ENCODE measurements at places on chromosomes 6 and 20.

DNA sequence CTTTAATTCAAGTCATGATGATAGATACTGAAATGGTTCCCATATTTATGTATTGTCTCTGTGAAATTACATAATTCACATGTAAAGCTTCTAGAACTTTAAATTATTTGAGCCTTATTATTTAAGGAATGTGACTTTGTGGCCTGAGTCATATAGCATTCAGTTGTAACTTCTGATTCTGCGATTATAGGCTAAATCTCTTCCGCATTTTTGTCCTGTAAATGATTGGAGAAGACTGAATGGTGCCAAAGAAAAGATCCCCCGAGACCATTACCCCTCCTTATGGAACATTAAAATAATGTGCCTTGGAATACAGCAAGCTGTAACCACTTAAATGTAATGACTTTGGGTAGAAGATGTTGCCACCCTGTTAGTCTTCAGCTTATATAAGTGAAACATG lies 63.3 kb upstream of the MAP7 start:
- no peak for DNase-seq

DNA sequence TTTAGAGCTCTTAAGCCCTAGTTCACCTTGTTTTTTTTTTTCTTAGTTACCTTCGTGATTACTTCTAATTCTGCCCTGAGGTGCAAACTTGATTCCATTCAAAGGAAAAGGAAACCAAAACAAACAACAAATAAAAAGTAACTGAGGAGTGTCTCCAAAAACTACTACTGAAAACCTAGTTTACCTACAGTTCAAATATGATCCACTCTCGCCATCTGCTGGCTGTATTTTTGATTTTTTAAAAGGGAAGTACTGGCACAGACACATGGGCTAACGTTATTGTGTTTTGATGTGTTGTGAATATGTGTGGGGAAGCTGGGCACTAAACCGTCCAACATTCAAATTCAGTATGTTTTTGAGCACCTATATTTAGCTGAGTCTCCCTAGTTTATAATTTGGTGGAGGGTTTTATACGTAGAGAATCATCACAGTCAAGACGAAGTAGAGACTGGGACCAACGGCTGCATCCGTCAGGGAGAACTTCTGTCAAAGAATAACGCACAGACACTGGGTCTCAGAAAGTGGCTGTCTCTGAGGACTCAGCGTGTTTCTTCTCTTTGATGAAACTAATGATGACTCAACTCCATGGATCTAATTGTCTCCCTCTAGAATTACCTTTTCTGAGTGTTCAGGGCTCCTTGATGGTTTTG lies 373.5 kb upstream of the BTBD3 start:
- DNase-seq, result peak; percentile 85

DNA sequence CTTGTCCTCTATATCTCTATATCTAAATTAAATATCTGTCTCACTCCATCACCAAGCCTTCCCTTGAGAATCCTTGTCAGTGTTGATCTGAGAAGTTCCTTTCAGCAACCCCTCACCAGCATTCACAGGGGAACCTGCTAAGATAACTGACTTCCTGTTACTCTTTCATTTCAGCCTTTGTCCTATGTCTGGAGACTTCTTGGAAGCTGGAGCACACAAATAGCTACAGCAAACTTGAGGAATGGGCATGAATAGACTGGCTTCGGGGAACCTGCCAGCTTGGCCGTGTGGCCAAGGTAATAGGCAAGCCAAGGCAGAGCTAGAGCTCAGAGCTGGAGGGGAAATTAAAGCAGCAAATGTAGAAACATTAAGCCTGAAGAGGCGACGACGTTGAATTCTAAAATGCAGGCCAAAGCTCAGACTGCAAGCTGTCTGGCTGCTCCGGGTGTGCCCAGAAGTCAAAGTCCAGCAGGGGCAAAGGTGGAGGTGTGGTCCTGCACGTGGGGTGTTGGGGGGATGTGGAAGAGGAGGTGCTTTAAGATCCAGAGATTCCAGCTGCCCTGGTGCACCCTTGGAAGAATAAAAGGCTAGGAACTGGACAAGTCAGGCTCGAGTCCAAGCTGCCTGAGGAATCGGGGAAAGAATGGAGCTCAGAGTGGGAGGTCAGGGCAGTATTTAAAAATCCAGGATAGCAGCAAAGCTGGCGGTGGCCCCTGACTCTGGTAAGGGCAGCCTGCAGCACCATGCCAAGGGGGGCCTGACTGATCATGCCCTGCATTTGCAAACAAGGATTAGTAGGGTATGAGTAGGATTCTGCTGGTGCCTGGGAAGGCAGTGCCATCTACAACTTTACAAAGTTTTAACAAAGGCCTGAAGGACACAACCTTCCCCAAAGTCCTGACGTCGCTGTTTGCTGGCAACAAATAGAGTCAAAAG lies 185.0 kb upstream of the SGK1 start:
- DNase-seq, result no peak

DNA sequence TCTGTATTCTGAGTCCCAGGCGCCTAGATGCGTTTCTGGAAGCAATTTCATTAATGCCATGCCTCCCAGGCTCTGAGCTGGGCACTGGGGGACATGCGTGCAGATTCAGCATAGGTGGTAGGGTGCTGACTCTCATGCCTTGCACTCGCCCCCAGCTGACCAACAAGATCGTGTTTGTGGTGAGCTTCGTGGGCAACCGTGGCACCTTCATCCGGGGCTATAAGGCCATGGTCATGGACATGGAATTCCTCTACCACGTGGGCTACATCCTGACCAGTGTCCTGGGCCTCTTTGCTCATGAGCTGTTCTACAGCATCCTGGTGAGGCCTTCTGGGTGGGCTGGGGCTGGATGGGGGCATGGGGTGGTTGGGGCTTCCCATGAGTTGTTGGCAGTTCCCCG lies 21.6 kb downstream of the UQCC2 start:
- no peak for DNase-seq

DNA sequence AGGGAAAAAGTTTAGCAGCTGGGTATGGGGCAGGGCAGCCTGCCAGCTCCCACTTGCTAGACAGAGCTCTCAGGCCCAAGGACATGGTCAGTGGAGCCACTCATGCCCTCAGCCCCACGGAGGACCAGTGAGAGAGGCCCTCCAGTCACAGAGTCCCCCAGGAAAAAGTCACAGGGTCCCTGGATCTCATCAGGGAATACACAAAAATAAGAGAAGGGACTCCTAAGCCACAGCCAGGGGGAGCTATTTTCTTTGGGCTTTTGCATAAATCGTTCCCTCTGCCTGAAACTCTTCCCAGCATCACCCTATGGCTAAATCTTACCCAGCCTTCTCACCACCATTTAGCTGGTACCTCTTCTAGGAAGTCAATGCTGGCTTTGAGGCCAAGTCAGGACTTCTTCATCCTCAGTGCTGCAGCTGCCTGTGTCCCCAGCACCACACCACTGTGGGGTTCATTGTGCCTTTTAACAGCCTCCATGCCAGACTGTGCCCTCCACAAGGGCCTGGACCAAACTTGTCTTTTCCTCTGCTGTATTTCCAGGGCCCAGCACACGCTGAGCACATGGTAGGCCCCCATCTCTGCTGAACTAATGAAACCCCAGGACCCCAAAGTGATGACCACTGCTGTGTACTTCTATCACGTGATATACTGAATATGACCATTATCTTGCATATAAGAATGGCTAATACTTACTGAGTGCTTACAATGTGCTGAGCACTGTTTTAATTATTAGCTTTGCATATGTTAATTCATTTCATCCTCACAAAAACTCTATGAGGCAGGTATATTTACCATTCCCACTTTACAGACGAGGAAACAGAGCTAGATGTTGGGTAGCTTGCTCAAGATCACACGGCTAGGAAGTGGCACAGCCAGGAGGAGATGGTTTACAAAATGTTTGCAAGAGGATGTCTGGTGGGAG lies 2.0 kb downstream of the ZNF335 start:
- DNase-seq, result peak; percentile 84

- DNase-seq, result no peak
These were observed 46.1 kb downstream of the FKBP5 start for GRCh38 chr6:35642471-35643161.

Data from SK-MEL-5 (cell line).